ENCODE measurements at places on chromosomes 1 and 21. TPM values are rescaled to one million over a fixed set of nuclear protein-coding genes. Genes with fewer than 3 reads are reported as not detected.

Gene PLCH2
- 0.24 TPM for total RNA-seq

Gene SRP9
- 647 TPM for total RNA-seq

DNA sequence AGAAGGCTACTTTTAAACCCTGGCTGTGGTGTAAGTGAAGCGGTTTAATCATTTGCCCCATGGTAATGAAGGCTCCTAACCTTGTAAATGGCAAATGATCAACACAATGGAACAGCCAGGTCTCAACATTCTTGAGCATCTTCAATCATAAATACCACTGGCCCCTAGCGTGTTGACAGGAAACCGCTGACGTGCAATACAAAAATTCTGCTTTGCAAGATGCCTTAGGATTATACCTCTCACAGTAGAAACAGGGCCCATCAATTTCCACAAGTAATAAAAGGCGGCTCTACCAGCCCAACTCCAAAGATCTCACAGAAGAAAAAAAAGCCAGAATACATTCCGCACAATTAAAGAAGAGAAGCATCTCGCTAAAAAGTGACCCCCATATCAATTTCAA is 32.8 kb downstream of the LGALS8 start:
- no peak for DNase-seq

- DNase-seq: peak; percentile 71
These were observed 11.8 kb downstream of the SIM2 start for GRCh38 chr21:36710729-36711048.

Gene DIPK1A
- total RNA-seq: 3.1 TPM

- DNase-seq: no peak
These were observed 1157.2 kb downstream of the MRPL39 start for GRCh38 chr21:24450119-24450518.

- no peak for DNase-seq
These were observed 2.0 kb upstream of the NID1 start for GRCh38 chr1:236066828-236067386.

GRCh38 chr1:158013840-158014730 is 20.6 kb downstream of the KIRREL1 start:
- peak; percentile 36 for DNase-seq

GRCh38 chr1:211484755-211485479 is 7.0 kb downstream of the RD3 start:
- no peak for DNase-seq

DNA sequence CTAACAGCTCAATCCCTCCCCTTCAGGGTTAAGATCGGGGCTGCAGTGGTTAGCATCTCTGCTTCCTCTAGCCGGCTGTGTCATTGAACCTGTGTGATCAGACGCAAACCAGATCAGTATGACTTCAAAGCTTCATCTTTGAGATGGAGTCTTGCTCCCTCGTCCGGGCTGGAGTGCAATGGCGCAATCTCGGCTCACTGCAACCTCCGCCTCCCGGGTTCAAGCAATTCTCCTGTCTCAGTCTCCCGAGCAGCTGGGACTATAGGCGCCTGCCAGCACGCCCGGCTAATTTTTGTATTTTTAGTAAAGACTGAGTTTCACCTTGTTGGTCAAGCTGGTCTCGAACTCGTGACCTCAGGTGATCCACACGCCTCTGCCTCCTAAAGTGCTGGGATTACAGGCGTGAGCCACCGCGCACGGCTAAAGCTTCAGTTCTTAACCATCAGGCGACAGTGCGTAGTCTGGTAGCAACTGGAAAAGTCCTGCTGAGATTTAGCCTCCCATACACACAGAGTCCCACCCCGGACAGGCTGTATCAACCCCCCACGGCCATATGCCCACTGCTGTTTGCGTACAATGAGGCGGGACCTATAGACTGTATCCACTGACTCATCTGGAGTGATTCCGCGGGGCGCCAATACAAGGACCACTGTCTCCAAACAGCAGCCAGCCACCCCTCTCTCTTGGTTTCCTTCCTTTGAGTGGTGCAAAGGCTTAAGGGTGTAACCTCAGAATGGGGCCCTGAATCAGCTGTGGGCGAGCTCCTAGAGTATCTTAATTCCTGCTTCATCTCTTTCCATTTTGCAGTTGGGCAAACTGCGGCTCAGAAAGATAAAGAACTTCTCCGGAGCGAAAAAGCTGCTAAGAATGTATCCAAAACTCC is 23.3 kb downstream of the CELA3A start:
- peak; percentile 74 for DNase-seq

DNA sequence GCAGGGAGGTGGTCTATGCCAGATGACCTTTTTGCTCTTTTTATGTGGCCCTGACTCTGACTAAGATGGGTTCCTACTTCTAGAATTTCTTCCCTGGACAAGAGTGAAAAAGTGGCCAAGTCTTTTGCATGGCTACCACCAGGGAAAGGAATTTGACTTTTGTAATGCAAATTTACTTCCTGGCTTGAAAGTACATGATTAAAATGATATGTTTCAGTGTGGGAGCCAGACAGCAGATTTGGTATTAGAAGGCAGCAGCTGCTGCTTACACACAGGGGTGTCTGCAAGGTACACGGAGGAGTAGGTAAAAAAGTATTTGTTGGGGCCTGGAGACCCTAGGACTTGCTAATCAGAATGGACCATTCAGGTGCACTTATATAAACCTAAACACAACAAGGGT is 78.4 kb downstream of the KCND3 start:
- no peak for DNase-seq

Gene IRF6
- total RNA-seq: 4.1 TPM

- DNase-seq: no peak
These were observed 39.2 kb upstream of the RUNX1 start for GRCh38 chr21:35088319-35088771.

Gene DTL
- total RNA-seq: 108 TPM

Gene CDC7
- 74.2 TPM for total RNA-seq

GRCh38 chr21:31340514-31340913 is 3.5 kb downstream of the TIAM1 start:
- no peak for DNase-seq

GRCh38 chr21:28592205-28592865 is 400.3 kb downstream of the LTN1 start:
- DNase-seq: no peak

- no peak for DNase-seq
These were observed 18.1 kb upstream of the KIRREL1 start for GRCh38 chr1:157975228-157975950.

- DNase-seq: no peak
These were observed 71.7 kb upstream of the MROH9 start for GRCh38 chr1:170863621-170864020.
